ENCODE measurements at places on chromosomes 4 and X.
A peak's percentile ranks its signal among the peaks of the same experiment; 100 is the strongest.

GRCh38 chr4:25165916-25166315, 5.7 kb upstream of the SEPSECS start:
- no peak for DNase-seq

DNA sequence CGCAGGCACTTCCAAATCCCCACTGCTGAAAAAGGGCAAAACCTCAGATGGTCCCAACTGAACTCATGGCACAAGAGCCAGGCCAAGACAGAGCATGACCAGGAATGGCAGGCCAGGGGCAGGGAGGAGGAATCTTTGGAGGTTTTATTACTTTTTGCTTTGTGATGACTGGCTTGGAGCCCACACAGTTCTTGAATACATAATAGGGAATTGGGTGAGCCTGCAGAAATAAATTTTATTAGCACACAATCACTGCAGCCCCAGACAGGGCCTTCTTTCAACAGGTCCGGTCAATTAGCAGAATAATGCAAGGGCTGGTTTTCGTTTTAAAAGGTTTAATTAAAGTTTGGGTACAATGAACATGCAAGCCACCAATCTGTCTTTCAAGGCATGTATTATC, 23.4 kb upstream of the MAMLD1 start:
- DNase-seq = no peak

GRCh38 chr4:60743654-60744053, 456.5 kb upstream of the ADGRL3 start:
- DNase-seq = no peak

- no peak for DNase-seq
Observed at GRCh38 chr4:185086053-185086452, 57.0 kb upstream of the SLC25A4 start.

DNA sequence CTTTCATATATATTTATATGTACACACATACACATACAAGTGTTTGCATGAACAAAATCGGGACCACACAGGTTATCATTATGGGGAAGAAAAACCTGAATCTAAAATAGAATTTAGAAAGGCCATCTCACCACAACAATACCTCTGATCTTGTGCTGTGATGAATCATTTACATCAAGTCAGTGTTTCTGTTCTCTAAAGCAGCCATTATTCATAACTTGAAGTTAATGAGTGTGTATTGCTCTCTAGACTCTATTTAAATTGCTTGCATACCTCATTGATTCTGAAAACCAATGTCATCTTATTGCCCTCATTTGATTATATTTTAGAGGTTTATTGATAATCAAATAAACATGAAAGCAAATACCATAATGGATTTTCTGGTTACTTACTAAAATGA, 71.6 kb downstream of the FAM114A1 start:
- DNase-seq = no peak

DNA sequence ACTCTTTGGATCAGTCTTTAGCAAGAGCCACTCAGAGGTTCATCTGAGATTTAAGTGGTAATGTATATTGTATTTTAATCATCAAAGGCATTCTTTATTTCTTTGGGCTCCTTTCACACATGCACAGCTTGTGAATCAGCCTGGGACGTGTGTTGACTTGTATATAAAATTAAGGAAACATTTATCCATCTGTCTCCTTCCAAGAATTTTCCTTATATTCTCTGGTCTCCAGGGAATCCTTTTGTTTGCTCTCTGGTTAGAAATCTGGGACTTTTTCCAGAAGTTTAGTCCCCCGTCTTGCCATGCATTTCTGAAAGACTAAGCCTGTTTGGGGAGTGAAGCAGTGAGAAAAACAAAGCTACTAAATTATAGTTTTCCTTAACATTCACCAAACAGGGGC, 212.3 kb downstream of the DCAF12L2 start:
- no peak for DNase-seq

DNA sequence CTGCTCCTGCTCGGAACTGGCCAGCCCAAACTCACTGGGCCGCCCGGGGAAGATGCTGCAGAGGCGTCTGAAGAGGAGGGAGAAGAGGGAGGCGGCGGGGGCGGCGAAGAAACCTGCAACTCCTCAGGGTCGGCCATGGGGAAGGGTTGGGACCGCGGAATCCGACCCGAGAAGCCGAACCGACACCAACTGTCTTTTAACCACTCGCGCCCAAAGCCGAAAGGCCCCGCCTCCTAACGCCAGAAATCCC, at the start of gene C4orf46:
C4orf46 (minus strand) TSS at position 223 of the 250 bp plus-strand sequence; CDS start at position 137, 86 bp downstream.
- DNase-seq = no peak

- DNase-seq = no peak
Observed at GRCh38 chrX:108702530-108702929, 33.8 kb downstream of the IRS4 start.

DNA sequence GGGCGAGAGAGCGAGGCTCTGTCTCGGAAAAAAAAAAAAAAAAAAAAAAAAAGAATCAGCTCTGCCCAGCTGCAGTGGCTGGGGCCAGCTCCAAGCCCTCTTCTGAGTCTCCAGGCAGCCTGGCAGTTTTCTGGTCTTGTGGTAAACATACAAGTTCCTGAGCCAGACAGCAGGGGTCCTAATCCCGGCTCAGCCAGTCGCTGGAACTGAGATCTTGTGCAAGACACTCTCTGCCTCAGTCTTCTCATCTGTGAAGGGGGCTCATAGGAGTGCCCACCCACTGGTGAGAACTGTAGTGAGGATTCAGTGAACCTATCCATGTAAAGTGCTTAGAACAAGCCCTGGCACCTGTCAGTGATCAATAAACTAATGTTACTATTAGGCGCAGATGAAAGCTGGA, 41.8 kb downstream of the C4orf50 start:
- no peak for DNase-seq

DNA sequence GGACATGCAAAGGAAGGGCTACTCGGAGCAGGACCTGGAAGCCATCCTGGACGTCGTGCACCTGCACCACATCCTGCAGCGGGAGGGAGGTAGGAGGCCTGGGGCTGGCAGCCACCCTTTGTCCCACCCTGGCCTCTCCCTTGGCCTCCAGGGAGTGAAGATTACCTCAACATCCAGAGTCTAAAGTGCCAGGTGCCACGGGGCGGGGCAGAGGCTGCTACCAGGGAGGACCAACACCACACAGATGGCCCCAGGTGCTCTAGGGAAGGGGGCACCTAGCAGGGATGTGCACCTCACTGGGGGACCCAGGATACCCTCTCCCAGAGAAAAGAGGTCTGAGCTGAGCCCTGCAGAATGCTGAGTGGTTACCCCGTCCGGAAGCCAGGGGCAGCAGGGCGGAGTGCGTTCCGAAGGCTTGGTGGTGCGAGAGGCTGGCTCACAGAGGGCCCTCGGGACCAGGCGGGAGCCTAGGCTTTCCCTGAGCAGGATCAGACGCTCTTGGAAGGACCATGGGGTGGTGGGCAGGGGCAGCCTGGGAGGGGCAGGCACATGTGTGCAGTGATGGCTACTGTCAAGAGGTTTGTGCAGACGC, 16.1 kb downstream of the ABCD1 start:
- DNase-seq = no peak

DNA sequence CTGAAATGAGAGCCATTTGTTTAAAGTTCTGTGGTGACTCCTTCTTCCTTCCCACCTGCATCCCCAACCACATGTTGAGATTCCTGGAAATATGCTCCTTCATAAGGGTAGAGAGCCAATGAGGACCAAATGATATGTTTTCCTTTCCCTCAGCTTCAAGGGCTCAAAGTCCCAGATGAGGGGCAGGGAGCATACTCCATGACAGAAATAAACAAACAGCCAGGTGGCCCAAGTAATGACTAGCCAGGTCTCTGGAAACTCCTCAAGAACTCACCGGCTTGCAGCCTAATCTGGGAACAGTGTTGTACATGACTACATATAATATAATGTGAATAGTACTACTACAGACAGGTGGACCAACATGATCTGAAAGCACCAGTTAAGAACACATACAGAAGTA, 392.3 kb downstream of the PACRGL start:
- no peak for DNase-seq

GRCh38 chrX:49058794-49059193, at the start of gene CCDC120:
Gene CCDC120 (plus strand): TSS chrX:49058999. CDS start chrX:49062042, 3,043 bp downstream.
- DNase-seq = no peak

GRCh38 chr4:128858879-128859671, 49.6 kb downstream of the JADE1 start:
- peak; percentile 59 for DNase-seq

DNA sequence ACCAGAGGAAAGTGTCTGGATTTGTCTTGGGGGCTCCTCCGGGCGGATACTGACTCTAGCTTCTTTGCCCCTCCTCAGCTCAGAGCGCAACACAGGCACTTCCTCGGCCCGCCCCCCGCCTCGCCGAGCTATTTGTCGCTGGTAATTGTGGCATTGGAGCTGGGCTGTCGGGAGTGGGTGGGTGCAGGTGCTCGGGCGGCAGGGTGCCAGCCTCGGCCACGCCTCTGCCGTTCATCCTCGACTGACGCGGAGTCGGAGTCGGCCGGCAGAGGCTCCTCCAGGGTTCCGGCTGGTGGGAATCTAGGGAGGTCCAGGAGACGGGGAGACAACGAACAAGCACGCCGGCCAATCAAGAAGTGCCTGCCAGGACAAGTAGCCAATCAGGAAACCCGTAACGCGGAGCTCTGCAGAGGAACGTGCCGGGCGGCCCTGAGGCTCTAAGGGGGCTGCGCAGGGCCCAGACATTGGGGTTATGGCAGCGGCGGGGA, 3.9 kb upstream of the SYN1 start:
- DNase-seq = peak; percentile 17

GRCh38 chr4:81197864-81198524, 17.0 kb downstream of the PRKG2 start:
- no peak for DNase-seq

DNA sequence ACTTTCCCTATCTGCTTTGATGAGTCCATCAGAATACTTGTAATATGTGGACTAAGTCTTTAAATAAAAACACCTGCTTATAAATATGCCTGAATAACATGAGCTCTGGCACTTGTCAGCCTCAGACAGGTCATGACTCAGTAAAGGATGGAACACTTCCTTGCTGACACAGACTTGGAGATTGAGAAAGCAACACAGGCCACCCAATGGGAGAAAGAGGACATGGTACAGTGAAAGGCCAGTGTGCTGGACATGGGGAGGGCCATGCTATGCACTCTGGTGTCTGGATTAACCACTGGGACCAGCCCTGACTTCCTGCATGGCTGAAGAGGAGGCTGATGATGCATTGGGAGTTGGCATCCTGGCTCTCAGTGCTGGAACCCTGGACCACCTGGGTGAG, 149.5 kb downstream of the DHRSX start:
- peak; percentile 57 for DNase-seq

DNA sequence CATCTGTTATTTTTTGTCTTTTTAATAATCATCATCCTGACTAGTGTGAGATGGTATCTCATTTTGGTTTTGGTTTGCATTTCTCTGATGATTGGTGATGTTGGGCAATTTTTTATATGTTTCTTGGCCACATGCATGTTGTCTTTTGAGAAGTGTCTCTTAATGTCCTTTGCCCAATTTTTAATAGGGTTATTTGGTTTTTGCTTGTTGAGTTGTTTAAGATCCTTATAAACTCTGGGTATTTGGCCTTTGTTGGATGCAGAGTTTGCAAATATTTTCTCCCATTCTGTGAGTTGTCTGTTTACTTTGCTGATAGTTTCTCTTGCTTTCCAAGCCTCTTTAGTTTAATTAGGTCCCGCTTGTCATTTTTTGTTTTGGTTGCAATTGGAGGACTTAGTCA, 152.1 kb upstream of the MED14 start:
- peak; percentile 37 for DNase-seq

GRCh38 chr4:28548594-28548993, 1688.0 kb downstream of the STIM2 start:
- DNase-seq = no peak

- no peak for DNase-seq
Observed at GRCh38 chrX:53287493-53288138, 6.2 kb upstream of the IQSEC2 start.

DNA sequence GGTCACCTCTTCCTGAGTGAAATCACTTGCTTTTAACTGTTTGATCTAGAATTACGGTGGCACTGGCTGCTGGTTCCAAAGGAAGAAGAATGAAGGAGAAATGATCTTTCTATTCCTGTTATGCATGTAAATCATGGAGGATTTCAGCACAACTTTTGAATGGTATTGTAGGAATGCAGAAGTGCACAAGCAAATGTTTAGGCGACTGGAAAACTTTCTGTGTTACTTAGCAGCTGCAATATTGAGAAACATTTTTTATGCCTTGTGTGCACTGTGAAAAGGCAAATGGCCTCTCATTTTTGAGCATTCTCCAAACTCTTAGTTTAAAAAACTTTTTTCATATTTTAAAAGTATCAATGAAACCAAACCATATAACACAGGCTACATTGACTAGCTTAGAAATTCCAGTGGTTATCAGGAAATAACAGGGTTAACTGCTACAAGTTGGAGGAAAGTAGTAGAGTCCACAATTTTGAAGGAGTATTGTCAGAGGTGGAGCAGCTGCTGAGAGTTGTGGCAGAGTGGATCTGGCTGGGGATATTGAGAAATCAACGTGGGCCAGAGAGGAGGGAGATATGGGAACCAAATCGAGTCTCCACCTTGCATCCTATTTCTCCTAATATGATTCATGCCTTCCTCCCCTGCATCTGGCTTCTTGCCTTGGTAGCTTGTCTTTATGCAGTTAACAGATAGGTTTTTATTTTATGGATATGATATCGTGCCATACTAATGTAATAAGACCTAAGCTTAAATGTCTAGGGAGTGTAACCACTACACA, 32.0 kb upstream of the FHL1 start:
- DNase-seq = no peak

GRCh38 chrX:115562480-115562847, 1.5 kb downstream of the PLS3 start:
- DNase-seq = no peak

GRCh38 chr4:122117743-122118142, 34.4 kb upstream of the BLTP1 start:
- DNase-seq = peak; percentile 1

- no peak for DNase-seq
Observed at GRCh38 chr4:34972189-34972588, 1272.1 kb downstream of the ARAP2 start.

DNA sequence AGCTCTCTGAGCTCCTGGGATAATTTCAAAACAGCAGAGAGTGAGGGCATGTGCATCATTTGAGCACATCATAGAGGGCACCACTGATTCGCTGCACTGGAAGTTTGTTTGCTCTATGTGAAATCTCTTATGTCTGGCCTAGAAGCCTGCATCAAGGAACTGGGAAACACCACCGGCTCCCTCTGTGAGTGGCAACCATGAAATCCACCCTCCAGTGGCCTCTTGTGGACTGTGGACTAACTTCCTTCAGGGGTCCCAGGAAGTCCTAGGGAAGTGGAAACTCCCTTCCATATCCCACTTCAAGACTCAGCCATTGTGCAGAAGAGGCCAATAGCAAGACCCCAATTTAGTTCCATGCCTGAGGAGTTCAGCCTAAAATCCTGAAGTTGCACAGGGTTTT, 48.0 kb upstream of the IGFBP7 start:
- no peak for DNase-seq

DNA sequence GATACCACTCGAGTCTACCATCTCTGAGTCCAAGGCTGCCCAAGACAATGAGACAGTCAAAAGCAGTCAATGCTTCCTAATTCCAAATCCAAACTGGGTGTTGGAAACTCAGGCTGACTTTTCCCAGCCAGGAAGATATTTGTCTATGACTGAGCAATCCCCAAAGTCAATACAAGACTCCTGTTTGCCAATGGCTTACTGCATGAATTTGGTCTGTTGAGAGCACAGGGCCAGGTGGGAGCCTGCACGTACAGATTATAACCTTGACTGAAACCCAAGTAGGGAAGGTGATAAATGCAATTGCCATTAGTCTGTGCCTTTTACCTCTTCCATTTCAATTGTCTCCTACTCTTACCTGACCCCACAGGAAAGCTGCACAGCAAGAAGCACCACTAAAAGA, 72.6 kb upstream of the PPARGC1A start:
- DNase-seq = no peak

GRCh38 chrX:155046129-155046810, 19.6 kb downstream of the FUNDC2 start:
- no peak for DNase-seq

- DNase-seq = no peak
Observed at GRCh38 chrX:151167791-151168345, 8.5 kb upstream of the GPR50 start.

All from GM04503 (cell line).